SK-N-SH (cell line): ENCODE measurements at places on chromosomes 12 and 14. TPM values are rescaled to one million over a fixed set of nuclear protein-coding genes. Genes with fewer than 3 reads are reported as not detected.

WIF1 gene
- polyA plus RNA-seq, result not detected in 2 replicates

ANKS1B gene
- 1.8 and 2.3 TPM in 2 replicates for polyA plus RNA-seq

TTC6 gene
- not detected in 2 replicates for polyA plus RNA-seq

TAS2R13 gene
- polyA plus RNA-seq, result 0.03 TPM in 1 of 2 replicates, not detected in the other

RASAL1 gene
- not detected in 2 replicates for polyA plus RNA-seq

EML5 gene
- polyA plus RNA-seq, result 0.23 and 1.1 TPM in 2 replicates

OR11H6 gene
- not detected in 2 replicates for polyA plus RNA-seq

DNA sequence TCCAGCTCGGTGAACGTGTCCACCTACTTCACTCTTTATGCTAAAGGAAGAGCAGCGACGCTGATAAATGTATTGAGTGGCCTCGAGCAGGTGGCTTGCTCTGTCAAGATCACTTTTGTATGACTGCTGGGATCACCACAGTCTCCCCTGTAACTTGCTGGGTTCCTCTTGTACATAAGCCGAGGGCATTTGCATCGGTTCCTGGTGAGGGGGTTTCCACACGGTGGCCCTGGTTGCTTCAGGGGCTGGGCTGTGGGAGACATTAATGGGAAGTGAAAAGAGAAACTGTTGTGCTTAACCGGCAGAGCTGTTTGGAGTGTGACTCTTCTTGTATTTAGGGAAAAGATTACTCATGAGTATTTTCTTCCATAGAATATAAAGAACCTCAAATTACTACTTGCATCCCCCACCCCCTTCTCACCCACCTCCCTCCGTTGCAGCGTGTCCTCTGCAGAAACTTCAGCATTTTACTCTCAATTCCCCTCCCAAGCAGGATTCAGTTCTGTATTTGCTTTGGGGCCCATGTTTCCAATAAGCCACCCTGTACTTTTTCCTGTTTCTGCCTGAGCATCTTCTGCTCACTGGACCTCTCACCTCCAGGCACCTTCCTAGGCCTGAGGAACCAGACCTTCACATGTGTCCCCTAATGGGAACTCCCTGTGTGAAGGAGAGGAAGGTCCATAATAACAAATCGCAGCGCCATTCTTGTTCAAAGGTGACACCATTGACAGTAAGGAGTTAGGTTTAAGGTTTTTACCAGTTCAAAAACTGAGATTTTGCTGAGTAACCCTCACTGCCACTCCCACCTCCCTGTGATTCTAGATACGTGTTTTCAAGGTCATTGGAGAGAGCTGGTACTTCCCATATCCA is 187.0 kb downstream of the ETV6 start:
- DNase-seq, result no peak

DNA sequence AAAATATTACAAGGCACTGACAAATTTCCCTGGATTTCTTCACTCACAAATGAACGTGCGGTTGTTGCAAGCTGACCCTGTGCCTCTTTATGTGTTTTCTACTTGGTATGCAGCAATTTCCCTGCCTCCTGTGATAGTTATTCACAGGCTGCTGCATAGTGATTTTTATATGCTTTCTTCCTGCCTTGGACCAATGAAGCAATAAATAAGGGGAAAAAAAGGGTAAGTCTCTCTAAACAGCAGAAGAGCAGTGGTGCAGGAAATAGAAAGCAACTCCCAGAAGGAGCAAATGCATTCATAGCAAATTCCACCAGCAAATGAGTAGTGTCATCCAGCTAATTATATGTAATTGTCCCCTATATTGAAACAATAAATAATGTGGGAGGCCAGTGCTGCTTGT is 737.9 kb downstream of the GALC start:
- no peak for DNase-seq

DNA sequence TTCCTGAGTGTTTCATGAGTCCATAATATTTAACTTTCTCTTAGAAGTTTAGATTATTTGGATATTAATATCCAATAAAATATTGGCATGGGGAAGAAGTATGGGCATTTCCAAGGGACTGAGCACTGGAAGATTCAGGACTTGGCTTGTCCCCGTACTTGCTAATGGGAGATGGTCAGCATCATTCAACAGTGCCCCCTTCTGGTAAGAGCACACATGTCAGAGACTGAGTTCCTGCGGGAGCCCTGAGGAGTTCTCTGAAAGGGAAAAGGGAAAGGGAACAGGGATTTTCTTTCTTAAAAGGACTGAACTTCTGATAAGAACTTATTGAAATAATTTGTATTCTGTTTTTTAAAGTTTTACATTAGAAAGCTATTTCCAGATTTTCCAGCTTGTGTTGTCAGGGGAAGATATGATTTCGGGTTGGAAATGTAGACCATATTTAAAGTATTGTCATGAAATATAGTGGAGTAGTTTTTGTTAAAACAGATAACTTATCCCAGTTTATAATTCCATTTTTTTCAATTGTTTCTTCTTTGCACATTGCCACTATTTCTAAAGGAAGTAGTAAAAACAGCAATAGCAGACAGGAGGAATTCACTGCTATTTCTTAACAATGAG is 59.8 kb upstream of the C12orf71 start:
- peak; percentile 58 for DNase-seq

- no peak for DNase-seq
Measured at GRCh38 chr12:50195832-50196231, 28.7 kb upstream of the CERS5 start.

DNA sequence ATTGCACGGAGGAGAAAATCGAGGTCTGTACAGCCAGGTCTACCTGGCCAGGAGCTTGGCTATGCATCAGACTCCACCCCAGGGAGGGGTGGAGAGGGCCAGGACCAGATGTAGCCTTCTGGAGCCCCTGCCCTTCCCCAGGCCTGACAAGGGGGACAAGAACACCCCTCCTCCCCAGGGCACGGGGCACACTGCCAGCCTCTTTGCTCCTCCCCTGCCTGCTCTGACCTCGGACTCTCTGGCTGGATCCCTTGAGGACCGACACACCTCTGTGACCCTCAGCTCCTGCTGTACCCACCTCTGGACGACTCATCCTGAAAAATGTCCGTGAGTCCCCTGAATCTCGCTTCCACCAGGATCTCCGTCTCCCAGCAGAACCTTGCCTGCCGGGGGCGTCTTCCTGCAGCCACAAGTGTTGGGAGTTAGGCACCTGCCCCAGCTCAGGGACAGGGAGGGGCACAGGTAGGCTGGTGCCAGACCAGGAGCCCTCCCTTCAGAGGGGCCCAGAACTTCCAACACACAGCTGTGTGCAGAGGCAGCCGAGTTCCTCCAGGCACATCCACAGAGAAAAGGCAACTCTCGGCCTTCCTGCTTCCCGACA is 21.8 kb downstream of the AHNAK2 start:
- DNase-seq, result no peak

GRCh38 chr12:105378911-105379310 is 48.4 kb downstream of the C12orf75 start:
- peak; percentile 28 for DNase-seq

- DNase-seq, result no peak
Measured at GRCh38 chr14:52103416-52103815, 34.6 kb upstream of the NID2 start.

DNA sequence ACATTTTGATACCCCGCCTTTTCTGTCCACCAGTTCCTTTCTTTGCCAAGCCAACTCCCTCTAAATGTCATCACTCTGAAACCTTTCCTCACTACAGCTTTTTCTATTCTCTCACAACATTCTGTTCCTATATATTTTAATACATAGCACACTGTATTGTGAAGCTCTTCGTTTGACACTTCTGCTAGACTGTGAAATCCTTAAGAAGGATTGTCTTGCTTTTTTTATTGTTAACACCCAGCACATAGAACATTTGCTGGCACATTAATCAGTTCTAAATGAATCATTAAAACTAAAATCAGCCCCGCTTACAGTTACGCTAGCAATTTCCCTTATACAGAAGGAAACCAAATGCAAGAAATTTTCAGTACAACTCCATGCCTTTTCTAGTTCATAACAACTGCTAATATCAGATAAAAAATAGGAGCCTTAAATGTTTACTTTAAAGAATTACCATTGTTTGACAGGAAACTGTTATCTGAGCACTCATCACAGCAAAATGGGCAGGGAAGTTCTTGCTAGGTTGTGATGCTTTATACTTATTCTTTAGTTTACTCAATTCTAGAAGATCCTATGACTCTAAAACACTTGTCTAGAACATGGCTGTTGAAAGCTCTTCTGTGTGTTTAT is 93.5 kb downstream of the PPP1R12A start:
- no peak for DNase-seq

DNA sequence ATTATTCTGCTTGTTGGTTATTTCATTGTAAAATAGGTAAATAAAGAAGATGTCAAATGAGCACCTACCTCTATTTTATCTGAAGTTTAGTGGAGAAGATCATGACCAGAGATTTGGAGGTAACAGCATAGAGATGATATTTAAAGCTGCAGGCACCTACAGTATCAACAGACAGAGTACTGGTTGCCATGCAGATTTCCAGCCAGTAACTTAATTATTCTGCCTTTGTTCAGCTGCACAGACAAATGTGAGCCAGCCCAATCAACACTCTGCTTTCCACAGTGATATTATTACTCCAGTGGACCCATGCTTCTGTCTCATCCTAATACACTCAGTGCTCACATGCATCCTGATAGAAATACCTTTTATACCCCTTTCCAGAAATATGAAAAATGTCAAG is 348.5 kb upstream of the RGS6 start:
- peak; percentile 18 for DNase-seq

GRCh38 chr14:96225745-96226151 is 21.1 kb downstream of the BDKRB2 start:
- peak; percentile 60 for DNase-seq

GRCh38 chr14:72692696-72693095 is 201.2 kb downstream of the DPF3 start:
- no peak for DNase-seq

- DNase-seq, result no peak
Measured at GRCh38 chr12:94457311-94457710, 2.4 kb downstream of the CEP83 start.

DNA sequence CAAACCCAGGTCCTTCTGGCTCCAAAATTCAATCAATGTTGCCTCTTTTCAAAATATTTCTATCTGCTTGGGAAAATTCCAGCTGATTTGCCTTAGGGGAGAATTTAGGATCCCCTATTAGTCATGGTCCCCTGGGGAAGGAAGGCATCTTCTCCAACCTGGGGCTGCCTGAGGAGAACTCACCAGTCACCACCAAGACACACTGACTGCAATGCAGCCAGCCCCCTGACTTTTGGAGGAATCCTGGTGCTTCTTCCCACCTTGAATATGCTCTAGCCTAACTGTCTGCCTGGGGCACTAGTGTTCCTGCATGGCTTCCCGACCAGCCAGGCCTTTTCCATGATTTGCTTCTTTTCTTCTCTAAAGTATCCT is 71.8 kb upstream of the BCL2L14 start:
- DNase-seq, result no peak

DNA sequence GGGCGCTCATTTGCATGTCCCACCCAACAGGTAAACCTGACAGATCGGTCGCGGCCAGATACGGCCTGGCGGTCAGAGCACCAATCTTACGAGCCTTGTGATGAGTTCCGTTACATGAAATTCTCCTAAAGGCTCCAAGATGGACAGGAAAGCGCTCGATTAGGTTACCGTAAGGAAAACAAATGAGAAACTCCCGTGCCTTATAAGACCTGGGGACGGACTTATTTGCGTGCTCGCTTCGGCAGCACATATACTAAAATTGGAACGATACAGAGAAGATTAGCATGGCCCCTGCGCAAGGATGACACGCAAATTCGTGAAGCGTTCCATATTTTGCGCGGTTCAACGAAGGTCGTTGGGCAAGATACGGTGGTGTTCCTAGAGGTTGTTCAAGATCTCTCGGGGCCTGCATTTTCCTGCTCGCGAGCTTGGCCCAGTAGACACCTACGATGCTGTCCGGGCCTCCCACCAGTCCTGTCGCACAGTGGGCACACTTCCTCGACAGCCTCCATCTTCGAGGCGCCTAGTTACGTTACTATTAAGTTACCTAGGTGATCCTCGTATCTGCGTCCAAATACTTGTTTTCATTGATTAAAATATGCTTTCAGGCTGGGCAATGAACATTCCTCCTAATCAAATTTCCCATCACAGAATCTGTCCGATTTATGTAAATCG is at the start of gene RNU6-7:
TSS of gene RNU6-7 (plus strand) at position 230 of the 675 bp plus-strand sequence.
- DNase-seq, result peak; percentile 33

GRCh38 chr12:61911113-61911512 is 349.1 kb upstream of the USP15 start:
- DNase-seq, result no peak

- no peak for DNase-seq
Measured at GRCh38 chr12:132525011-132525832, 35.3 kb downstream of the FBRSL1 start.

GRCh38 chr14:52352061-52352491 is 38.0 kb downstream of the PTGER2 start:
- DNase-seq, result no peak

- no peak for DNase-seq
Measured at GRCh38 chr14:81091139-81091538, 129.6 kb downstream of the GTF2A1 start.

GRCh38 chr14:53845813-53846693 is 110.6 kb downstream of the BMP4 start:
- DNase-seq, result no peak

DNA sequence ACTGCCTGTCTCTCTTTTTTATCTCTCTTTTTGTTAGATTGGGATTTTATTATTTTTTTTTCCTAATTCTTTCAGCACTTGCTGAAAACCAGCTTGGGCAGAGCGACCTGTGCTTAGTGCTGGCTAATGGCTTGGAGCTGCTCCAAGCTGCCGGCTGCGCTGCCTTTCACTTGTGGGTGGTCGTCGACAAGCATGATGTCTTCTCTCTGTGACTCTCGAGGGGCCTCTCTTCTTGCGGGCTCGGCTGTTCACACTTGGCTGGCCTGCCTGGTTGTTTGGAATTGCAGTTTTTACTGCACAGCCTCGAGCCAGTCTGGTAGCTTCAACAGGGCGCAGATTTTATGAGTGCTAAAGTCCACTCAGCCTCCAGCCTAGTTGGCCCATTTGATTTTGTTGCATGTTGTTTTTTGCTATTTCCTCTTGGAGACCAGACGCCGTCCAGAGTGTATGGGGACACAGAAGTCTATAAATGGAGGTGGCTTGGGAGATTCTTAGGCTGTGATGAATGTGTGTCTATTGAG is 18.6 kb downstream of the TPCN1 start:
- no peak for DNase-seq

DNA sequence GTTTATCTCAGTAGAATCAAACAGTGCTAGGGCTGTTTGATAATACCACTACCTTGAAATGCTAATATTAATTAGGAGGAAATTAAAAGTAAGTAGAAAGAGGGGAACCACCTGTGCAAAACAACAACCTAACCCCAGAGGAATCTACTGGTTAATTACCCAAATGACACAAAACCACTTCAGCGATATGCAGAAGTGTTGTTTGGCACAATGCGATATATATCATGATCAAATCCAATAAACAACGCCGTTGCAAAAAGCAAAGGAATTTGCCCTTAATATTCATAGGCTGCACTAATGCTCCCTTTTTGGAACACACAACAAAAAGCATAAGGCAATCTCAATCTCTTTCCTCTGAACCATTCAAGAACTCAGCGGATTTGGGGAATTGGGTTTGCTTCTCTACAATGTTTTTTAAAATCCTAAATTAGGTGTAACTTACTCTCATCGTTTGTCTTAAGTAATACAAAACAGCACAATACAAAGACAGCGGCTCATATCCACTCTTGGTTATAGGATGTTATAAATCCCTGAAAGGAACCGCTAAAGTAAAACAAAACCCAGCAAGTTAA is 1.5 kb downstream of the MAP4K5 start:
- DNase-seq, result no peak
